ENCODE measurements at places on chromosomes 3 and 15.

DNA sequence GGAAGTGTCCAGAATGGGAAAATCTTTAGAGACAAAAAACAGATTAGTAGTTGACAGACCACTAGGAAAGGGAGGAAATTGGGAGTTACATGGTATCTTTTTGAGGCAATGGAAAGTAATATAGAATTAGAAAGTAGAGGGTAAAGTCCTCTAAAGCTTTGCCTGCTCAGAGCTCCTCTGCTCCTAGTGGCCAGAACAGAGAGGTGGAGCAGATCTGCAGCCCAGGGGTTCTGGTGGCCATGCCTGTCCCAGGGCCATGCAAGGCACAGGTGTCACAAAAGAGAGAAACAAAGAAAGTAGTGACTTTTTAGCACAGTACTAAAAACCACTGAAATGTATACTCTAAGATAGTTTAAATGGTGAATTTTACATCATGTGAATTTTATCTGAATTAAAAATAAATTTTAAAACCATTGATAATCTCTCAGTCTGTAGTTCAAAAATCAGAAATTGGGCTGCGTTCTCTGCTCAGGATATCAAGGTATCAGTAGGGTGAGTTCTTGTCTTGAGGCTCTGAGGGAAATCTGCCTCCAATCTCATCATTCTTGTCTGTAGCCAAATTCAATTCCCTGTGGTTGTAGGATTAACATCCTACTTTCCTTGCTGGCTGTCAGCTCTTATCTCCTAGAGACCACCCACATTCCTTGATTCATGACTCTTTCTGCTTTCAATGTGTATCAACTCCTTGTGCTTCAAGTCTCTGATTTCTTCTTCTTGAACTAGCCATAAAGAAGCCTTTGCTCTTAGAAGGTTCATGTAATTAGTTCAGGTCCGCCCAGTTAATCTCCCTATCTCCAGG lies 23.6 kb downstream of the PYGO1 start:
- DNase-seq: no peak

- no peak for DNase-seq
Measured at GRCh38 chr3:29639578-29640290, 358.9 kb downstream of the RBMS3 start.

GRCh38 chr15:72319360-72319984 lies 485 bp downstream of the CELF6 start:
- peak; percentile 52 for DNase-seq

DNA sequence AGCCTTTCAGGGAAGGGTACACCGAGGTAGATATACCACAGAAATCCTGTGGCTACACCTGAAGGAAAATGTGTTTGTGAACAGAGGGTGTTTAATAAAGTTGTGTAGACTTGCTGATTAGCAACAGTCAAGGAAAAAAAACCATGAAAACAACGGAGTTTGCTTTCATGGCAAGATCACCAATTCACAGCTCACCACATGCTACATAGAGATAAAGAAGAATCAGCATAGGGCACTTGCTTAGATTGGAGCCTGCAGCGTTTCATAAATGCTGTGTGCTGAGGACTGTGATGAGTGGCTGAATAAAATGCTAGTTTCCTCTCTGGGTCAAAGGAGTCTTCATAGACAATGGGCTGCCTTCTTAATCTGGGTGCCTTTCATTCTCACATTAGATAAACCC lies 257.6 kb downstream of the SLC9A9 start:
- DNase-seq: no peak

- no peak for DNase-seq
Measured at GRCh38 chr3:146425341-146425740, 44.0 kb downstream of the PLSCR2 start.

DNA sequence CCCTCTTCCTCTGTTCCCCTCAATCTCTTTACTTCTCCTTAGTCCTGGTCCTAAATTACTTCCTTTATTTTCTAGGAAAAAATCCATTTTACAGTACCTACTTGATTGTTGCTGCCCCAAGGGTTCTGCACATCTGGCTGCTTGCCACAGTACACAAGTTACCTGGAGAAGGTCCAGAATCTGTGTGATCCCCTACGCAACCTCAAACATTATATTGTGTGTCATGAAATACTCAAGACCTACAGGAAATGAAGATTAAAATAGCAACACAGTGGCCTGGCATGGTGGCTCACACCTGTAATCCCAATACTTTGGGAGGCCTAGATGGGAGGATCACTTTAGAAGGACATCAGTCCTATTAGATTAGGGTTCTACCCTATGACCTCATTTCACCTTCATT lies 48.7 kb downstream of the PRKAR2A start:
- no peak for DNase-seq
